ENCODE measurements at places on chromosomes 16 and 17. TPM values are rescaled to one million over a fixed set of nuclear protein-coding genes. Genes with fewer than 3 reads are reported as not detected.
A peak's percentile ranks its signal among the peaks of the same experiment; 100 is the strongest.

- peak; percentile 50 for DNase-seq
These were observed at the start of gene DOK4 for GRCh38 chr16:57485916-57486857. Gene DOK4, minus strand, starts transcription at chr16:57486493. Its CDS starts 6,986 bp downstream, at chr16:57479507.

DNA sequence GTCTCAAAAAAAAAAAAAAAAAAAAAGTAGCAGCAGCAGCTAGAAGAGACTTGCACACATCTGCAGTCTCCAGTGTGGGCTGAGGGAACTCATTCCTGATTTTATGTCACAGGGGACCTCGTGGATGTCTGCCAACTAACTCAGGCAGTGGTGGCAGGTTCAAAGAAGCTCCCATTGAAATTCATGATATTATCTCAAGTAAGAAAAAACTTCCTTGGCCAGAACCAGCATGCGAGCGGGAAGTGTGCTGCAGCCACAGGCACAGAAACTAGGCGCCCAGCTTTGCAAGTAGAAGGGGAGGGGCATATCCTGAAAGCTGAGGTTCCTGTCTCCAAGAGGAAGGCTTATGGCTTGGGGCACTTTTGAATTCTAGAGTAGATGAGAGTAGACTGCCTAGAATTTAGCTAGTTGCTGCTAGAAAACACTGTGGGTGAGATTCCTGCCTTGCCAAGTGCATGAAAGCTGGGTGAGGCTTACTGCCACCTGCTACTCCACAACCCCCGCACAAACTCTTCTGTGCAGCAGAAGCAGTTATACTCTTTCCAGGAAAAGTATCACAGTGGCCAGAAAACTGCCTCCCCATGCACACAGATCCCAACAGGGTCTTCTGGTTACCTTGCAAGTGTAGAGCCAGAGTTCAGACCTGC, 603.8 kb upstream of the CA10 start:
- DNase-seq, result no peak

DNA sequence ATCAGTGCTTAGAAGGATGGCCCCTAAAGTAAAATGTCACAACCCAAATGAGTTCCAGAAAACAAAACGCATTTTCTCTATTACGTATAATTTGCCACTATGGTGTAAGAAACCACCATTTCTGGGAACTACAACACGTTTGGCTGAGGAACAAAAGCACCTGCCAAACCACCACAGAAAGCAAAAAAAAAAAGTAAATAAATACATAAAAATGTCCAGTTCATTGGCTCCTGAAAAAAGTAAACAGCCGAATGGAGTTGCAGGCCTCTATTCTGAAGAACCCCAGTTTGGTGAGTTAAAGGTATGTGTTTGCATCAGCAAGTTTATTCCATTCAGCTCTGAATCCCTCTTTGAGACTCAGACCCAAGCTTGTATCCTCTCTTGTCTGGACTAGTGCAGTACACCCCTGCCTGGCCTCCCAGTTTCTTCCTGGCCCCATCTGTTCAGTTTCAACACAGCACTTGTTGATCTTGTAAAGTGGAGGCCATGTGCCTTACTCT, 36.9 kb downstream of the ERN1 start:
- DNase-seq, result no peak

DNA sequence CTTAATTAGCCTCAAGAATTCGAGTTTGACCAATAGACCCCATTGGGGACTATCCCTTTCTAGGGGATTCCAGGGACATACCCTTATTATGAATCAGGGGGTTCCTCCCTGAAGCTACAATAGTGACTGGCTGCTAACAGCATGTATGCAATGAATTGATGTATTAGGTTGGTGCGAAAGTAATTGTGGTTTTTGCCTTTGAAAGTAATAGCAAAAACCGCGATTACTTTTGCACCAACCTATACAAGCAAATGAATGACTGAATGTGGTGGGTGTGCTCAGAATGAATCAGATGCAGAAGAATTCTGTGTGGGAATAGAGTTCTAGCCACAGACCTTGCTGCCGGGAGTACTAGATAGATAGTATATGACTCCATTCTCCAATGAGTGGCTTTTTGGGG, 76.7 kb downstream of the HLF start:
- no peak for DNase-seq

DNA sequence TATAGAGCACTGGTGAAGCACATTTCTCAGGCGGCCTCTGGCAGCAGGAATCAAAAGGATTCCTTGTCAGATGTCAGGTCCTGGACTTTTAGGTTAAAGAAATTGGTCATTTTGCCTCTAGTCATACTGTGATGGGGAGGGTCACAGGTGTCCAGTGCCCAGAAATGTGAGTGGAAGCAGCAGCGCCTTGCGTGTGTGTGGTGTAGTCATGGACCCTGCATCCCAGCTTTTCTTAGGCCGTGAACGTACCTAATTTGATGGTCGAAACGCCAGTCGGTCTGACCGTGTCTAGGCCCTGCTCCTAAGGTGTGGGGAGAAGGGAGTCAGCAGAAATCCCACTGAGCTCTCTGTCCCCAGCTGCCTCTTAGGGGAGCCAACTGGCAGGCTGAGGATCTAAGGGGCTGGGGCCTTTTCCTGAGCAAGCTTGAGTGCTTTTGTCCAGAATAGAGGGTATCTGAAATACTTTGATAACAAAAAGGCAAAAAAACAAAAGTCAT, 32.0 kb downstream of the POLR3E start:
- no peak for DNase-seq

DNA sequence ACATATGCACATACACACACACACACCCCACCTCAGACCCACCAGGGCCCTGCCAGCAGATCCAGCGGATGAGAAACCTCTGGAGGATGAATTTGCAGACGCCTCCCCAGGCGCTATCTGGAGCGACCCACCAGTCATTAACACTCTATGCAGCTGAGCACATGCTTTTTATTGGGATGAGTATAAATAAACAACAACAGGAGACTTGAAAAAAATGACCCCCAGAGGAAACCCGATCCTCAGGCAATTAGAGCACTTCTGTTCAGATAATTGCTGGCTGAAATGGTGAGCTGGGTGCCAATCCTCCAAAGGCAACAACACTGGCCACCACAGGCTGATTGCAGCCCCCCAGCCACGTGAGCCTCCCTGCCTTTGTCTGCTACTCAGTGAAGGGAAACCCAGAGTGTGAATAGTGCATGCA, 32.9 kb downstream of the DYNLRB2 start:
- no peak for DNase-seq

GRCh38 chr17:76014925-76015261, 12.2 kb downstream of the EVPL start:
- no peak for DNase-seq

The KRT25 gene
- total RNA-seq, result not detected

The NOG gene
- total RNA-seq, result 67.9 TPM

Data from hematopoietic multipotent progenitor cell (in vitro differentiated cells).